ENCODE measurements at places on chromosomes 16 and 17.
A peak's percentile ranks its signal among the peaks of the same experiment; 100 is the strongest.

DNA sequence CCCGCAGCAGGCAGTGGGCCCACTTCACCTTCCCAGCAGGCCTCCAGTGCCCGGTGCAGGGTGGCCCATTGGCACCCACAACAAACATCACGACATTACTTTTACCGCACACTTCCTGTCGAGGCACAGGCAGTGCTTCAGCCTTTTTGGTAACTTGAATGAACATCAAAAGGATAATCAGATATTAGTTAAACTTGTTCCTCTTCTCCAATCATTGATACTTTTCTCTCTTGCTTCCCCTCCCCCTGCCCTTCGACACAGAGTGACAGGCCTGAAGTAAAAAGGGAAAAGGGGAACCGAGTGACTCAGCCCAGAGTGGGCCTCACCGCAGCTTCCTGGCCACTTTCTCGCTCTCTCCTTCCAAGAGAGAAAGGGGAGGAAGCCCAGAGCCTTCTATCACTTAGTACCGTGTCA, 507.0 kb downstream of the MAF start:
- DNase-seq, result peak; percentile 67

DNA sequence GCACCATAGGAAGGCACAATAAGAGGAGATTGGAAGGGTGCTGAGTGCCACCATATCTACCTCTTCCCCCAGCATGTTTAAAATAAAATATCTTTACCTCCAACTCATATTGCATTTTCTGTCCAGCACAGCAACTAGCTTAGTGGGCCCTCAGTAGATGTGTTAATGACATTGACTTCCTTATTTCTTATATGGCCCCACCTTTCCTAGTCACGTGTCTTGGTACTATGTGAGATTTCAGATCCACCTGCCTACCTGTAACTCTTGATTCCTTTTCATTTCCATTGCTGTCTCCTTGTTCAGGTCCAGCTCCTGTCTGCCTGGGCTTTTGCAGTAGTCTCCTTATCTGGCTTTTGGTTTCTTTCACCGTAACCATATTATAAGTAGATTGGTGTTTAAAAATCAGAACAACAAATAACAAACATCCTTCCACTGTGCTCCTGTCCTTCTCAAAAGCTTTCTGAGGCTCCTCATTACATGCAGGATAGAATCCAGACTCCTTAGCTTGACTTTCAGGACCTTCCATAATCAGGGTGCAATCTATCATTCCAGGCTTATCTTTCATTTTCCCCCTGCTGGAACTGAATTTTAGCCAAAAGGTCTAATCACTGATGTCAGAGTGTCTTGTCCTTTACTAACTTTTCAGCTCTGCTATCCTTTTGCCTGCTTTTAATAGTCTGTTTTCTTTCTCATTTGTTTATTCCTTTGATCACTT, 71.3 kb downstream of the FTO start:
- no peak for DNase-seq

- no peak for DNase-seq
These were observed 107.3 kb downstream of the SPAG9 start for GRCh38 chr17:51013322-51013721.

DNA sequence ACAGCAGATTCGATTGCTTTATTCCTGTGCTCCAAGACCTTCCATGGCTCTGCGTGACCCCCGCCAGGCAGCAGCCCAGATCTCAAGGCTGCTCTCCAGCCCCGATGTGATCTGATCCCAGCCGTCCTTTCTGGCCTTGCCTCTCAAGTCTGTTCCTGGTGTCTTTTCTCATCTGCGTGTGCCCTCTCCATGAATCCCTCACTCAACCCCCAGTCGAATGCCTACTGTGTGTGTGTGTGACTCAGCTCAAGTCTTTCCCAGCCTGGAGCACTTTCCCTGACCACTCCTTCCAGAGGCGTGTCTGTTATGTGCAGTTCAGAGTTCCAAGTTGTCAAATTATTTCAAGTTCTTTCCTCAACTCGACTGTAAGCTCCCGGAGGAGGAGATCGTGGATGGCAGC, 64.0 kb downstream of the MRM1 start:
- no peak for DNase-seq

DNA sequence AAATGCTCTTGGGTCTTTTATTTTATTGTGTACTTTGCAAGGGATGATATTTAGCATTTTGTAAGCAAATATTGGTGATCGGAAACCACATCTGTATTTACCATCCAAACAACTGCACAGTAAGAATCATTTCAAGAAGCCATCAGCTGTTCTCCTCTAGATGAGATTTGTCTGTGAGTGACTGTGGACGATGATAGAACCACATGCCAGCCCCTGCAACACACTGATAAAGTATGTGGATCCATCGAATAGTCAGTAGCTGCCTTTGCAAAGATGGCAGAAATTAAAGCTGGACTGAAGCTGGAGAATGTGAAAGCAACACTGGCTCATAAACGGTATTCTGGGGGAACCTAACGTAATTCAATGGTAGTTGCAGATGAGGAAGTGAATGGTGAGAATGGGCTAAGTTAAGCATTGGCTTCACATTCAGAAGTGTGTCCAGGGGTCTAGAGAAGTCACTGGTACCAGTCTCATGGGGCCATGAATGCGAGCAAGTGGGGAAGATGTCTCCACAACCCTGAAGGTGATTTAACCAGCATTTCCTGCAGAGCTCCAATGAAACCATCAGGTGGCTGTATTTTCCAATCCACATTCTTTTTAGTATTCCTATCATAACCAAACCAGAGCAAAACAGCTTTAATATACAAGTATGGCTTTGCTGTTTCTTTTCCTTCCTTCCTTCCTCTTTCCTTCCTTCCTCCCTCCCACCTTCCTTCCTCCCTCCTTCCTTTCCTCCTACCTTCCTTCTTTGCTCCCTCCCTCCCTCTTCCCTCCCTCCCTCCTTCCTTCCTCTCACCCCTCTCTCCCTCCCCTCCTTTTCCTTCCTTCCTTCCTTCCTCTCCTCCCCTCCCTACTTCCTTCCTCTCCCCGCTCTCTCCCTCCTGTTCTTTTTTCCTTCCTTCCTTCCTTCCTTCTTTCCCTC, 169.4 kb downstream of the ABCA8 start:
- DNase-seq, result no peak

- DNase-seq, result no peak
These were observed 175.7 kb downstream of the CEP112 start for GRCh38 chr17:66016231-66016630.

GRCh38 chr16:3369073-3369472, 13.4 kb downstream of the OR2C1 start:
- no peak for DNase-seq

GRCh38 chr16:2971134-2971984, 2.2 kb downstream of the PAQR4 start:
- DNase-seq, result no peak

- no peak for DNase-seq
These were observed 88.8 kb downstream of the ZDHHC7 start for GRCh38 chr16:84922351-84923120.

GRCh38 chr16:56372013-56372634, 53.2 kb downstream of the AMFR start:
- DNase-seq, result no peak

- DNase-seq, result no peak
These were observed 127.5 kb upstream of the WSCD1 start for GRCh38 chr17:5942687-5943086.

DNA sequence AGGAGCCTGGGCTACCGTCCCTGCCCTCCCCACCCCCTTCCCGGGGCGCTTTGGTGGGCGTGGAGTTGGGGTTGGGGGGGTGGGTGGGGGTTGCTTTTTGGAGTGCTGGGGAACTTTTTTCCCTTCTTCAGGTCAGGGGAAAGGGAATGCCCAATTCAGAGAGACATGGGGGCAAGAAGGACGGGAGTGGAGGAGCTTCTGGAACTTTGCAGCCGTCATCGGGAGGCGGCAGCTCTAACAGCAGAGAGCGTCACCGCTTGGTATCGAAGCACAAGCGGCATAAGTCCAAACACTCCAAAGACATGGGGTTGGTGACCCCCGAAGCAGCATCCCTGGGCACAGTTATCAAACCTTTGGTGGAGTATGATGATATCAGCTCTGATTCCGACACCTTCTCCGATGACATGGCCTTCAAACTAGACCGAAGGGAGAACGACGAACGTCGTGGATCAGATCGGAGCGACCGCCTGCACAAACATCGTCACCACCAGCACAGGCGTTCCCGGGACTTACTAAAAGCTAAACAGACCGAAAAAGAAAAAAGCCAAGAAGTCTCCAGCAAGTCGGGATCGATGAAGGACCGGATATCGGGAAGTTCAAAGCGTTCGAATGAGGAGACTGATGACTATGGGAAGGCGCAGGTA, 762 bp downstream of the CDK12 start:
- no peak for DNase-seq

- peak; percentile 21 for DNase-seq
These were observed 27.2 kb upstream of the BRD7 start for GRCh38 chr16:50395763-50396710.

GRCh38 chr16:87947356-87948118, 3.7 kb upstream of the BANP start:
- DNase-seq, result no peak

DNA sequence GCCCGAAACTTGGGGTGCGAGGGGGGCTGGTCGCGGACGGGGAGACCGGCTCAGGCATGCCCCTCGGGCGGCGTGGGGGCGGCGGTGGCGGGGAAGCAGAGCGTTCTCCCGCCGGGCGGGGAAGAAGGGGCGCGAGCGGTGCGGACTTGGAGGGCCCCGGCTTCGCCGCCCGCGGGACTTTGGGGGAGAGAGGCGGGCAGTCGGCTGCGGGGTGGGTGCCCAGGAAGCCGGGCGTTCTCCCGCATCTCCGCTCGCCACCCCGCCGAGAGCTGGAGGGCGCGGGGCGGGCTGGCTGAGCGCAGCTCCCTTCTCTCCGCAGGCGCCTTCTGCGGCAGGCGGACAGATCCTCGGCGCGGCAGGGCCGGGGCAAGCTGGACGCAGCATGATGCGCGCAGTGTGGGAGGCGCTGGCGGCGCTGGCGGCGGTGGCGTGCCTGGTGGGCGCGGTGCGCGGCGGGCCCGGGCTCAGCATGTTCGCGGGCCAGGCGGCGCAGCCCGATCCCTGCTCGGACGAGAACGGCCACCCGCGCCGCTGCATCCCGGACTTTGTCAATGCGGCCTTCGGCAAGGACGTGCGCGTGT, 772 bp downstream of the NTN1 start:
- no peak for DNase-seq

GRCh38 chr17:49548506-49549310, 27.0 kb upstream of the NXPH3 start:
- no peak for DNase-seq

GRCh38 chr17:75489511-75489955, 25.8 kb downstream of the CASKIN2 start:
- no peak for DNase-seq

DNA sequence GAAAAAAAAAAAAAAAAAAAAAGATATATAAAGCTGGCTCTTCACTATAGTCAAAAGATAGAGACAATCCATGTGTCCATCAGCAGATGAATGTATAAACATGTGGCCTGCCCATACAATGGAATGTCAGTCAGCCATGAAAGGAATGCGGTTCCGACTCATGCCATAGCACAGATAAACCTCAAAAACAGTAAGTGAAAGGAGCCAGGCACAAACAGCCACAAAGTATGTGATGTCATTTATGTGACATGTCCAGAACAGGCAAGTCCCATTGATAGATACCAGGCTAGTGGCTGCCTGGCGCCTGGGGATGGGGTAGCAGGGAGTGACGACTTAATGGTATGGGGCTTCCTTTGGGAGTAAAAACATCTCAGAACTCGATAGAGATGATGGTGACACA, 155.7 kb downstream of the CMIP start:
- no peak for DNase-seq

DNA sequence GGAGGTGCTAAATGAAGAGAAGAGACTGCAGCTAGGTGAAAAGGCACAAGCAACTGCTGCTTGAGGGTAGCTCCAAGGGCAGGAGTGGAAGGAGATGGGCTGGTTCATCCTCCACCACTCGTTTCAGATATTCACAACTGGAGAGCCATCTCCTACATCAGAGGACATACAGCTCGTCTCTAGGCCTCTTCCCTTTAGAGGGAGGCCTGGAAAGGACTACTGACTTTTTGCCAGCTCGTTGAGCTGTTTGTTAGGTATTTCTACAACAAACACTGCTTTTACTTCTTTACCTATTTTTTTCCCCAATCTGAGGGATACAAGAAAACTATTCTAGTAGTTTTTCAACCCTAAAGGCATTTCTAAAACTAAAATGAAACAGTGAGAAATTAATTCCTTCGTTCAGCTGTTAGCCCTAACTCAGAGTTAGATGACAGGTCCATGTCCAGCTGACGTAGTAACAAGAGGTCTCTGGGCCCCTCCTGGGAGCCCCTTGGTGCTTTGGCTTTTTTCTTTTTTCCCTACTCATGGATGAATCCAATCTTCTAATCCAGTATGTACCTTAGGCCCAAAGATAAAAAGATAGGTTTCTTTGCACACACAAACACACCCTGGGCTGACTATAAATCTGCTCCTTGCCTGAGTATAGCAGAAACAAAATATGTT, 47.8 kb upstream of the TBX2 start:
- DNase-seq, result no peak

- no peak for DNase-seq
These were observed 37.0 kb downstream of the STX8 start for GRCh38 chr17:9538626-9539025.

GRCh38 chr17:82587234-82588086, 60.8 kb downstream of the WDR45B start:
- no peak for DNase-seq

DNA sequence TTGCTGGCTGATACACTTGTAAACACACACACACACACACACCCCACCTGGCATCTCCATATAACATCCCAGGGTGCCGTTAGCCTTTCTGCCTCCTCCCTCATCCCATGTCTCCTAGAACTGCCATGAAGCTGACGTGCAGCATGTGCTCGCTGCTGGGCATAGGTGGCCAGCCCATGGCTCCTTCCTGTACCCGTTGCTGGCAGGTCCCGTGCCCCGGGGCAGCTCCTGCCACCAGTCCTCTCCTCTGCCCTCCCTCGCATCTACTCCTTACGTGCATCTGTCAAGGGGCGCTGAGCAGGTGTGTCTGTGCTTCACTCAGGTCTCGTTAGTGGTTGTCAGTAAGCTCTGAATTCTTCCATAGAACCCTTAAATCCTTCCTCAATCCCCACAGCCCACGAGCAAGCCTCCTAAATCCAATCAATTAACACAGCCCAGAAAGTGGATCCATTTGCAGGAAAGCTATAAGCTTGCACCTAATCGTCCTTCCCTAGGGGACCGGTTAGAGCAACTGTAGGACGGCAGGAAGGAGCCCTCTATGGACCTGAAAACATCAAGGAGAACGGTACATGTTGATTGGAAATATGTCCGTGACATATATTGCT, 218.1 kb upstream of the FOXF1 start:
- DNase-seq, result no peak

DNA sequence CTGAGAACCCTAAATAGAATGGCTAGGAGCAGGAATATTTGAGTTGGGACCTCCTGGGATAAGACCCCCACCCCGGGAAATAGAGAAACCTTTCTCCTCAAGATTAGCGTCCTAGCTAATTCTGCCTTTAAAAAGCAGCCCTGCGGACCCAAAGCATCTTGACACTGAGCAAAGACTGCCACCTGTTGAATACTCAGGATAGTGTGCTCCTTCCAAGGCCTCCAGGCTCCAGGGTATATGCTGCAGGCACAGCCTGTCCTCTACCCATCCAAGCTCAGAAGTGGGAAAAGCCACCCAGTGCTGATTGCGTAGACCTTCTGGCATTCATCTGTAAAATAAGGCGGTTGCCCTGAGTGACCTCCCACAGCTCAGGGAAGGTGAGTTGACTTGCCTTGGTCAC, 456.2 kb upstream of the DYNLRB2 start:
- DNase-seq, result peak; percentile 27

- no peak for DNase-seq
These were observed 277.2 kb downstream of the CPPED1 start for GRCh38 chr16:12526515-12526914.
